ENCODE measurements at places on chromosomes 2 and 18.

DNA sequence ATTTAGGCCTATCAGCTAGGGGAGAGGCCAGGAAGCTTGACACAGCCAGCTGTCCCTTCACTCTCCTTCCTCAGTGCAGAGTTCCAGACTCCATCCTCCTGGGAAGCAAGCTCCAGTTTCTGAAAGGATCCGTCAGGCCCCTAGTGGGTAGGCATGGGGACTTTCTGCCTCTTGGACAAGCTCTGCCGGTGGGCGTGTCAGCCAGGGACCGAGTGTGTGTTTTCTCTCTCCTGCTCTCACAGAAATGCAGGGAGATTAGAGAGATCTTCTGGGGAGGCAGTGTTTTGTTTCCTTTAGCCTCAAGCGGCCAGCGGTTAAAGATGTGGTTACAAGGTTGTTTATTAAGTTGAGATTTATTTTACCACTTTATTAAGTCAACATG lies 29.9 kb upstream of the OTOS start:
- no peaks in the 10 kb centered on the region for H3K36me3 ChIP-seq
- H3K27me3 ChIP-seq: no peaks in the 10 kb centered on the region
- H3K4me1 ChIP-seq: no peaks in the 10 kb centered on the region
- no peak overlapping the region for H3K27ac ChIP-seq
- DNase-seq: no peak

DNA sequence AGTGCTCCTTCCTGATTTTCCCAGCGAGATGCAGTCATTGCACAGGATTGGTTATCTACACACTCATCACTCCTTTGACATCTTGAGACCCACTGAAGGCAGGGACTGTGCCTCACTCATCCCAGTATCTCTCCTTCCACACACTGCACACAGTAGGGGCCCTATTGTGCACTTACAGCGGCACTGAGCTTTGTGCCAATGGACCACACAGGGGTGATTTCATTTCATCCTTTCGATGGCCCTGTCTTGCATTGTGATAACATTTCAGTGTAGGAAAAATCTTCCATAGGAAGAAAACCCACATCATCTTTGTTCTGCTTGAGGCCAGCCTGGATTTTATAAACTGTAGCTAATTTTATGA lies 11.0 kb upstream of the LRRFIP1 start:
- no peak overlapping the region for H3K4me3 ChIP-seq
- H3K27ac ChIP-seq: no peak overlapping the region
- H3K27me3 ChIP-seq: peaks cover 6% of the 10 kb centered on the region
- peaks cover 26% of the 10 kb centered on the region for H3K4me1 ChIP-seq
- no peaks in the 10 kb centered on the region for H3K36me3 ChIP-seq

DNA sequence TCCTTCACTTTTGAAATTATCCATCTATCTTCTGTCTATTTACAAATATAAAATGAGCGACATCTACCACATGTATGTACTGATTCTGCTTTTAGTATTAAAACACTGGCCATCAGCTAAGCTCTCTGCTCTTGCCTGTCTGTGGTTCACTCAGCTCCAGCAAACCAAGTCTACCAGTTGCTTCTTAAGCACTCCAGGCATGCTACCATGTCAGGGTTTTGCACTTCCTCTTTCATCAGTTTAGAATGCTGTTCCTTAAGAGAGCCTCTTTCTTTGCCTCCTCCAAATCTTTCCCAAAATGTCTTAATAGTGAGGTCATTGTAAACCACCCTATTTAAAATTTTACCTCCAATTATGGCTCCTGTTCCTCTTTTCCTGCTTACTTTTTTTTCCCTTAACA lies 59.5 kb downstream of the SCN3A start:
- peaks cover 22% of the 10 kb centered on the region for H3K36me3 ChIP-seq
- peak; percentile 9 for DNase-seq
- peaks cover 24% of the 10 kb centered on the region for H3K4me1 ChIP-seq
- peak overlapping the region; percentile 6 for H3K27ac ChIP-seq

GRCh38 chr18:11849841-11850634 lies 1.2 kb upstream of the CHMP1B start:
- H3K4me3 ChIP-seq: peak overlapping the region; percentile 97
- H3K27ac ChIP-seq: peak overlapping the region; percentile 100
- peaks cover 22% of the 10 kb centered on the region for H3K4me1 ChIP-seq
- H3K36me3 ChIP-seq: peaks cover 7% of the 10 kb centered on the region

DNA sequence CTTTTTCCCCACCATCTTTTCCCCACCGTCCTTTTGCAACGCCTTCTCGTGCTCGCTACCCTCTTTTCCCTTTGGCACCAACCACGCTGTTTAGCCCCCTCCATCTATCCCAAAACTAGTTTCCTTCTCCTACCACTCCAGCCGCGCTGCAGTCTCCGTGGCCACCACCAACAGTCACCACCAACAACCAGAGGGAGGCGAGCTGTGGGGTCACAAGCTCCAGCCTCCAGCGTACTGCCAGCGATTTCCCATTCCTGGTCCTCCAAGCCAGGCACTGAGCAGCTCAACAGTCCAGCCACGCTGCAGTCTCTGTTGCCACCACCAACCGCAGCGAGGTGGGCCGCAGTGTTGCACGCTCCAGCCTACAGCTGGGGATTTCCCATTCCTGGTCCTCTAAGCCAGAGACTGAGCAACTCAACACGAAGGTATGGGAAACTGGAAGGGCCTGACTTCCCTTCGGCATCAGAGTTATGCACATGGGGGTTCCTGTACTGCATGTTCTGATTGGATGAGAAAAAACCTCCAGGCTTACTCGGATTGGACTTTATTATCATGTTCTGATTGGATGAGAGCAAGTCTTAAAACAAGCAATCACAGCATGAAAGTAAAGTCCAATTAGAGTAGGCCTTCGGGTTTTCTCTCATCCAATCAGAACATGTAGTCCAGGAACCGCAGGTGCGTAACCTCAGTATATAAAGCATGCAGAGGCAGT lies 42.3 kb upstream of the IMP4 start:
- no peak overlapping the region for H3K4me3 ChIP-seq
- no peaks in the 10 kb centered on the region for H3K4me1 ChIP-seq
- DNase-seq: no peak
- no peak overlapping the region for H3K27ac ChIP-seq
- peaks cover 22% of the 10 kb centered on the region for H3K27me3 ChIP-seq

- H3K36me3 ChIP-seq: peaks cover 18% of the 10 kb centered on the region
- H3K27me3 ChIP-seq: no peaks in the 10 kb centered on the region
- peak overlapping the region; percentile 99 for H3K27ac ChIP-seq
- no peak for DNase-seq
- peak overlapping the region; percentile 100 for H3K4me3 ChIP-seq
These were observed 513 bp downstream of the THOC1 start for GRCh38 chr18:267380-267687.

- DNase-seq: no peak
- peak overlapping the region; percentile 39 for H3K27ac ChIP-seq
- H3K36me3 ChIP-seq: peaks cover 16% of the 10 kb centered on the region
- H3K27me3 ChIP-seq: no peaks in the 10 kb centered on the region
These were observed 200.3 kb downstream of the PRKCE start for GRCh38 chr2:45851576-45852304.

DNA sequence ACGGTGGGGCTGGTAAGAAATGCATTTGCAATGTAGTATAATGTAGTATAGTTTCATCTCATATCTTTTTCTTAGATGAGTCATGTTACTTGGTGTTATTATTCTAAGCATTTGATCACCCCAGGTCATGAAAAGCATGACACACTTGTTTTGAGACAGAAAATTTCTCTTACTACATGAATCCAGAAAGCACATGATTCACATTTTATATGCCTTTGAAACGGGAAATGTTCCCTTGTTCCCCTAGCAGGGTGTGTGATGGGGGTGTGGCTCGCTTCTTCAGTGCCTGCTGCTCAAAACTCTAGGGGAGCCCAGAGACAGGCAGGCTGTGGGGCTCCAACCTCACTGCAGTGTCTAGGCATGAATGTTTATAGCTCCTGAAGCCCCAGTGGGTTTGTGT lies 116.0 kb upstream of the RAB27B start:
- H3K36me3 ChIP-seq: no peaks in the 10 kb centered on the region
- H3K27ac ChIP-seq: no peak overlapping the region
- H3K4me3 ChIP-seq: no peak overlapping the region
- H3K4me1 ChIP-seq: peaks cover under 1% of the 10 kb centered on the region
- no peaks in the 10 kb centered on the region for H3K27me3 ChIP-seq
- DNase-seq: no peak

GRCh38 chr2:44107086-44107740 lies 61.5 kb upstream of the PPM1B start:
- peaks cover 9% of the 10 kb centered on the region for H3K4me1 ChIP-seq
- no peak overlapping the region for H3K4me3 ChIP-seq
- no peaks in the 10 kb centered on the region for H3K27me3 ChIP-seq
- DNase-seq: no peak
- no peak overlapping the region for H3K27ac ChIP-seq
- H3K36me3 ChIP-seq: no peaks in the 10 kb centered on the region

DNA sequence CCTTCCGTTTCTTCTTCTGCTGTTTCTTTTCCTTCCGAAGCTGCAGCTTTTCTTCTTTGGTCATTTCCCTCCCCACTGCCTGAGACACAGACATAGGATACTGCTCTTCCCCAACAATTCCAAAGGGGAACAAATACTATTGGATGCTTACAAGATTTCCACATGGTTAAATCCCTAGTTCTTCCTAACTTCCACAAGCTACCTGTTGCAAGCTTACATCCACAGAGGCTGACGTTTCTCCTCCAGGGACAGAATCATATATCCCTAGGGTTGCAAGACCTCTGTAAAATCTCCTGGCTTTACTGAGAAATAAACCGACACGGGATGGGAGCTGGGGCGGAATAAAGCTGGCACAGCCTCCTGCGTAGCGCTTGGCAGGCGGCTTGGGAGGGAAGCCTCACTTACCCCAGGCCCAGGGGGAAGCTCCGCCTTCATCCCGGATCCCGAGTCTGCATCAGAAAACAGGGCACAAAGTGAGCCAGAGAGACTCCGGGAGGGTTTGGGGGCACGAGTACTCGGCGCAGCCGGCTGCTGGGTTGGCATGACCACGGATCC lies 590 bp downstream of the EIF2B4 start:
- DNase-seq: no peak
- peaks cover 16% of the 10 kb centered on the region for H3K36me3 ChIP-seq

DNA sequence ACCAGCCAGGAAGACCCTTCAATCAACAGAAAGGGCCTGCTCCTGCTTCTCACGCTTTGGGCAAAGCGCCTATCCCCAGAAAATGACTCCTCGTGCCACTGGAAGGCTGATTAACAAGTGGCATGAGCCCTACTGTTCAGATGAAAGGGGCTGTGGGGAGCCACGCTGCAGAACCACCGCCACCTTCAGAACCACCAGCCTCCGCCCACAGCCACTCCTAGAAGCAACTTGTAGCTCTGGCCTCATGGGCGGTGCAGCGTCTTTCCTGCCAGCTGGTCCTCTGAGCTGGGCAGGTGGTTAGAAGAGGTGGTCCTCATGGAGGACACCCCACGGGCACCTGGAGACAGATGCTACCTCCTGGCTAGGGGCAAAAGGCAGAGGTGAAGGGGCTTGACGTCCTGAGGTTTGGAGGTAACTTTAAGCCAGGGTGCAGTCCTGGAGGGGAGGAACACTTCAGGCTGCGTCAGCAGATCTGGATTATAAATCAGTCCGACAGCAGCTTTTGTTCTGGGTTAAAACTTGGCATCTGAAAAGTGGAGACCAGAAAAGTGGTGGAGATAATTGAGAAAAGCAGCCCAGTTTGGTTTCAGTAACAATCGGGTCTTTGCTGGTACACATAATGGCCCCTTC lies 861 bp upstream of the SEMA4C start:
- peaks cover 47% of the 10 kb centered on the region for H3K4me1 ChIP-seq
- DNase-seq: no peak
- peaks cover 29% of the 10 kb centered on the region for H3K27me3 ChIP-seq
- peak overlapping the region; percentile 86 for H3K4me3 ChIP-seq
- peak overlapping the region; percentile 78 for H3K27ac ChIP-seq

DNA sequence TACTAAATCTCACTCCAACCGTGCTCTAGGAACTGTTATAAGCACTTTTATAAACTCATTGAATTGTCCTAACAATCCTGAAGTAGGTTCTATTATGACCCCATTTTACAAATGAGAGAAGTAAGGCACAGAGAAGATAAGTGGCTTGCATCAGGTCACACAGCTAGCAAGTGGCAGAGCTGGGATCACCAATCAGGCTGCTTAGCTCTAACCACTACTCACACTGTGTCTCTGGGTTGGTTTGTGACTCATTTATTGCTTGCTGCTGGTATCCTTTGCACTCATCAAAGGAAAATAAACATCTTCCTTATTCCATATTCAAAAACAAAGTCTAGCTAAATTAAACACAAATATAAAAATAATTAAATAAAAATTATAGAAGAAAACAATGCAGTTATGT lies 42.5 kb upstream of the IL1R2 start:
- DNase-seq: no peak
- peaks cover 9% of the 10 kb centered on the region for H3K36me3 ChIP-seq
- H3K27me3 ChIP-seq: peaks cover 5% of the 10 kb centered on the region
- no peaks in the 10 kb centered on the region for H3K4me1 ChIP-seq
- no peak overlapping the region for H3K4me3 ChIP-seq
- no peak overlapping the region for H3K27ac ChIP-seq

GRCh38 chr2:138147796-138148195 lies 183.5 kb downstream of the HNMT start:
- H3K27ac ChIP-seq: no peak overlapping the region
- H3K36me3 ChIP-seq: peaks cover 8% of the 10 kb centered on the region
- no peak for DNase-seq
- H3K4me1 ChIP-seq: no peaks in the 10 kb centered on the region
- H3K4me3 ChIP-seq: no peak overlapping the region

- H3K27ac ChIP-seq: no peak overlapping the region
- H3K27me3 ChIP-seq: no peaks in the 10 kb centered on the region
- no peaks in the 10 kb centered on the region for H3K36me3 ChIP-seq
- DNase-seq: no peak
- no peaks in the 10 kb centered on the region for H3K4me1 ChIP-seq
These were observed 759.7 kb upstream of the FANCL start for GRCh38 chr2:59000796-59001195.

GRCh38 chr2:207162316-207162715 lies 3.4 kb downstream of the KLF7 start:
- peaks cover 71% of the 10 kb centered on the region for H3K4me1 ChIP-seq
- H3K27me3 ChIP-seq: no peaks in the 10 kb centered on the region
- peak overlapping the region; percentile 91 for H3K27ac ChIP-seq
- no peaks in the 10 kb centered on the region for H3K36me3 ChIP-seq

DNA sequence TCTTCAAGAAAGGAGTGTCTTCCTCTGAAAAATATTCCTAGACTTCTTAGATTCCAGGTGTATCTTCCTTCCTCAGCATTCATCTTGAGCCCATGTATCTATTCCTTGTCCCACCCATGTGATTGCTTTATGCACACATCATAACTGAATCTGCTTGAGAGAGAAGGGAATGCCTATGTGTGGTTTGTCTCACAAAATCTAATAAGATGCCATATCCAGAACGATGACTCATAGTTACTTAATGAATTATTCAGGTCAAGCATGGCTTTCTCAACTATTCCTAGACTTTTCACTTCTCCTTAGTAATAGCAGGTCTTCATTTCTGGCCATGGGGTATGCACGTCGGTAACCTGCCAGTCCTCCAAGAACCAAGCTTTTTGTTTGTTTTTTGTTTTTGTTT lies 121.8 kb downstream of the SETBP1 start:
- no peak for DNase-seq
- H3K4me1 ChIP-seq: peaks cover 83% of the 10 kb centered on the region
- peak overlapping the region; percentile 12 for H3K27ac ChIP-seq
- no peaks in the 10 kb centered on the region for H3K27me3 ChIP-seq

GRCh38 chr2:48269117-48269822 lies 260.7 kb upstream of the STON1 start:
- no peaks in the 10 kb centered on the region for H3K27me3 ChIP-seq
- H3K4me1 ChIP-seq: peaks cover 4% of the 10 kb centered on the region
- H3K27ac ChIP-seq: no peak overlapping the region
- H3K4me3 ChIP-seq: no peak overlapping the region
- no peak for DNase-seq
- no peaks in the 10 kb centered on the region for H3K36me3 ChIP-seq
